ENCODE measurements at places on chromosomes 2 and 18. TPM values are rescaled to one million over a fixed set of nuclear protein-coding genes. Genes with fewer than 3 reads are reported as not detected.

ASXL3 gene
- not detected for polyA plus RNA-seq

GPR45 gene
- not detected for polyA plus RNA-seq

DNA sequence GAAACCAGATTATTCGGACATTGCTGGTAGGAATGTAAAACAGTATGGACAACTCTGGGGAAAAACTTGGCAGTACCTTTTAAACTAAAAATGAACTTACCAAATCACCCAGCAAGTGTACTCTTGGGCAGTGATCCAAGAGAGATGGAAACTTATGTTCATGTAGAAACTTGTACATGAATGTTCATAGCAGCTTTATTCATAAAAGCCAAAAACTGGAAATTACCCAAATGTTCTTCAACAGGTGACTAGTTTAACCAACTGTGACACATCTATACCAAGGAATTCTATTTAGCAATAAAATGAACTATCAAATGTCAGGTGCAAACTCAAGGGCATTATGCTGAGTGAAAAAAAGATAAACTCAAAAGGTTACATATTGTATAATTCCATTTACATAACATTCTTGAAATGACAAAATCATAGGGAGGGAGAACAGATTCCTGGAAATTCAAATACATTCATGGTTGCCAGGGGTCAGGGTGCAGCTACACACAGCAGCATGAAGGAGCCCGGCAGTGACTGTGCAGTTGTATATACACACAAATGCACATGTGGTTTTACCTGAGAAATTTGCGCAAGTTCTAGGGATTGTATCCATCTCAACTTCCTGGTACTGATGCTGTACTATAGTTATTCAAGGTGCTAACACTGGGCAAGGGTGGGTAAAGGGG is 3.5 kb upstream of the RNU4ATAC start:
- no peak for DNase-seq

ANO7 gene
- polyA plus RNA-seq: 0.34 TPM

SERPINB3 gene
- 0.06 TPM for polyA plus RNA-seq

DNA sequence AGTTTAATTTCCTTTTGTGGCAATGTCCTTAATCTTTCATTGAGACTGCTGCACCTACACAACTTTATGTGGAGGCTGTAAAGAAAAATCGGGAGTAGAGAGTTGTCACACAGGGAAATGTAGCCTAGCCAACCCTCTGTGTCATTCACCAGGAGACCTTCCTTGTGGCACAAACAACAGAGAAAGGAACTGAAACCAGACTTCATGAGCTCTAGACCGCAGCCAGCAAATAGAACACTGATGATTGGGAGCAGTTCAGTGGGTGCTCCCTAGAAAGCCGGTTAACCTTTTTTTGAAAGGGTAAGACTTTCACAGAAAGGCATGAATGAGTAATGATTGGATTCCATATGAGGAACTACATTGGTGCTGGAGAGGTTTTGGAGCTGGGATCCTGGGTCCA is 1752.4 kb upstream of the CELF4 start:
- DNase-seq: no peak

MAB21L4 gene
- not detected for polyA plus RNA-seq

- DNase-seq: peak; percentile 31
Observed at GRCh38 chr2:26274058-26274613, 29.4 kb downstream of the HADHB start.
